T1000 (cell line): ENCODE measurements at places on chromosomes 12 and 14.

- DNase-seq, result no peak
Measured at GRCh38 chr12:77696183-77696582, 134.5 kb upstream of the NAV3 start.

GRCh38 chr12:34399631-34400410 is 377.5 kb downstream of the ALG10 start:
- DNase-seq, result no peak

DNA sequence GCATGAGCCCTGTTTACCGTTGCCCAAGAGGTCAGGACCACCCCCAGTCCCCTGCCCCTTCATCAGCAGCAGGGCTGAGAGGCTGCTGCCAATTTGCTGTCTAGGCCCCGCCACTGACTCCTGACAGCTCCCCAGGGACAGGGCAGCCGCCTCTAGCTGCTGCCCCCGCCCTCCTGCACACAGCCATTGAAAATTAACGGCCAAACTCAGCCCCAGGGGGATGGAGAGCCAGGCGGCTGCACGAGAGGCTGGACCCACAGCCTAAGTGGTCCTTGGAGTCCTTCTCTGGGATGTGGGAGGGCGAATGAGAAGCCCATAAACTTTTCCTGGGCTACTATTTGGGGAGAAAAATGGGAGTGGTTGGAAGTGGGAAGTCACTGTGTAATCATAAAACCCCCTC is 4.6 kb downstream of the FOXN4 start:
- DNase-seq, result no peak

DNA sequence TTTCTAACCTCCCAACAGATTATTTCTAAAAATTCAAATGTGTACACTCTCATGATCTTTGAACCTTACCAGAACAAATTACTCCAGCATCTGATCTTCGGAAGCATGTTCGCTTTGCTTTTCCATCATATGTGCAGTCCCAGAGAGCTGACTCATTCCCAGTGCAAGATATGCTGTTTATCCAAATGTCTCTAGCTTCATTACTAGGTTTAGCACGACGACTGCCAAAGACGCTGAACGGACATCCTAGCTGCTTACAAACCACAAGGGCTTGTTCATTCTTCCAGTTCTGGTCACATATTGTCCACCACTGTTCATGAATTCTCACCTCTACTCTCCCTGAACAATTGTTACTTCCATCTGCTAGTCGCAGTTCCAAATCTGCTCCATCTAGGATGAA is 40.5 kb downstream of the CD163L1 start:
- no peak for DNase-seq

GRCh38 chr14:69260190-69260860 is 367 bp downstream of the GALNT16 start:
- DNase-seq, result no peak

DNA sequence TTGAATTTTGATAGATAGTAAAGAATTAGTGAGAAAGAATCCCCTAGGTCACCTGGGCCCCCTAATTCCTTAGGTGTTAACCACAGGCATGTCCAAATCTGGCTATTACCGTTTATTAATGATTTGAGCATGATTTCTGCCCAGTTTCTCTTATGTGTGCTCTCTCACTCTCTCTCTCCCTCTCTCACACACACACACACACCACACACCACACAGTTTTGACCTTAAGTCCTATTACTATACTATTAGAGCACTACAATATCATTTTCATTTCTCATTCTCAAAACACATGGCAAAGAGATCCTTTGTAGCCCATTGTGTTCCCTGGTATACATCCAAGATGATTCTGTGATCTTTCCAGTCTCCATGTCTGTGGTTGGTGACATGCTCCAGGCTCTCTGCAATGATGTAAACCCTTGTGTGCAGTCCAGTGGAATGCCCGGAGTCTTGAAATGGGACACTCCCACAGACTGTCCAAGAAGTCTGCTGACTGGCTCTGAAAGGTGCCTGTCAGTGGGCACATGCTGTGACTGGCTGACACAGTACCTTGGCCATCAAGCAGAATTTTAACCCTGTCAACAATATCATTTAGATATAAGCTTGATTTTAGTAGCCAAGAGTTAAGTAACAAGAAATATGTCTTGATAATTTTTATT is 96.2 kb downstream of the FIGNL2 start:
- peak; percentile 100 for DNase-seq

DNA sequence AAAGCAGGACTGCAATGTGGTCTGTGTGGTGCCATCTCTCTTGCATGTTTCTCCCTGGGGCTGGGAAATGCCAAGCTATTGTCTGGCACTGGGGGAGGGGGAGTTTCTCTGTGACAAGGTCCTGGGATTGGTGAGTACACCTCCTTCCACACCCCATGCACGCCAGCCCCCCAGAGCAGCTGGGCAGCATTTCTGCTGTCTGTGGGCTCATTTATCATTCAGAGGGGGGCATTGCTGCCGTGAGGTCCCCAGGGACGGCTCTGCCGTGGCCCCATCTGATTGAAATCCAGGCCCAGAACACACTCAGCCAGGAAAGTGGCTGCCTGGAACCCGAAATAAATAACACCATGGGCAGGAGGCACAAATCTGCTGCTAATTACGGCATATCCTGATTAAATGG is 12.6 kb upstream of the FAM222A start:
- DNase-seq, result no peak

GRCh38 chr14:33999771-34000291 is 49.0 kb upstream of the EGLN3 start:
- no peak for DNase-seq

DNA sequence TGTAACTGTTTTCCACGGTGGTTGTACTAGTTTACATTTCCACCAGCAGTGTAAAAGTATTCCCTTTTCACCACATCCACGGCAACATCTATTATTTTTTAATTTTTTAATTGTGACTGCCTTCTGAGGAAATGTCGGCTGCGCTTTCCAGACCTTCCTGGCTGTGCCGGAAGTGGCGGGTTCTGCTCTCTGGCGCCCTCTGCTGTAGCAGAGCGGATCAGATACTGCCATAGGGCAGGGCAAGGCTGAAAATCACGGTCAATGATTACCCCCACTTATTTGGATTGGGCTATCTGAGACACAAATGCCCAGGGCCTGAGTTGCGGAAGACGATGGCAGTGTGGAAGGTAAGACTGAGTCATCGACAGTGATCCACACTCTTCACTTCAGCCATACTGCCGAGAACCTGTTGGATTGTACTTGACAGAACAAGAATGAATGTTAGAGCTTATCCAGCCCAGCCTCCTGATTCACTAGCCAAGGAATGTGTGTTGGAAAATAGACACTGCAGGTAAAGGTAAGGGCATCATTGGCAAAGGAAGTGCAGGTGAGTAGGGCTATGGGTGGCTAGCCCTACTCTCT is 124.2 kb downstream of the NTF3 start:
- DNase-seq, result no peak

DNA sequence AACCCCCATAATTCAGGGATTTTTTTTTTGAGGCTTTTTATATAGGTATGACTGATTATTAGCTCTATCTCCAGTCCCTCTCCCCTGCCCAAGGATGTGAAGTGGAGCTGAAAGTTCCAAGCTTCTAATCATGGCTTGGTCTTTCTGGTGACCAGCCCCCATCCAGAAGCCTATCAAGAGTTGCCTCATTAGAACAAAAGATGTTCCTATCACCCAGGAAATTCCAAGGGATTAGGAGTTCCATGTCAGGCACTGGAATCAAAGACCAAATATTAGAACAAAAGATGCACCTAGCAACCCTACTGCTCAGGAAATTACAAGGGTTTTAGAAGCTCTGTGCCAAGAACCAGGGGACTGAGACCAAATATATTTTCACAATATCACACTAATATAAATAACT is 29.9 kb downstream of the LRP6 start:
- no peak for DNase-seq

GRCh38 chr14:87522575-87522974 is 470.4 kb downstream of the GALC start:
- DNase-seq, result no peak
